ENCODE measurements at places on chromosomes 11 and 22.

- DNase-seq: no peak
Observed at GRCh38 chr11:98772893-98773292, 247.9 kb upstream of the CNTN5 start.

DNA sequence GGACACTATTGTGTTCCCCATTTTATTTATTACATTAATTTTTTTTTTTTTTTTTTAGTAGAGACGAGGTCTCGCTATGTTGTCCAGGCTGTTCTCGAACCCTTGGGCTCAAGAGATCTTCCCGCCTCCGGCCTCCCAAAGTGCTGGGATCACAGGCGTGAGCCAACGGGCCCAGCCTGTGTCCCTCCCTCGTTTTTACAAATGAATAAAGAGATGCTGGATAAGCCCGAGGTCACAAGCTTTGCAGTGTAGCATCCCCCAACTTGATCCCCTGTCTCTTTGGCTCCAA lies 297 bp upstream of the MTFP1 start:
- DNase-seq: no peak

DNA sequence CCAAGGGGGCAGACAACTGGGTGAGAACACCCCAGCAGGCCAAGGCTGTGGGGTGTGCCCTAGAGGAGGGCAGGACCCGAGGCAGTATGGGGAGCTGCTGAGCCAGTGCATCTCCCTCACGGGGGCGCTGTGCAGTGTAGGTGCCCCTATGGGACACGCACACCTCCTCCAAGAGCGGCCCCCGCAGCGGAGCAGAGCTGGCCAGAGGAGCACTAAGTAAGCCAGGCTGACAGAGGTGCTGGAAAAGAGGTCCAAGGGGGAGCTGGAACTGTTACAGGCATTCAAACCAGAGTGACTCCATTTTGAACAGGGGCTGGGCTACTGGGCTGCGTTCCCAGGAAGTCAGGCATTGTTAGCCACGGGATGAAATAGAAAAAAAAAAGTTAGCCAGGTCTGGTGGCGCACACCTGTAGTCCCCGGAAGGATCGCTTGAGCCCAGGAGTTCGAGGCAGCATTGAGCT lies 41.8 kb downstream of the TST start:
- no peak for DNase-seq

DNA sequence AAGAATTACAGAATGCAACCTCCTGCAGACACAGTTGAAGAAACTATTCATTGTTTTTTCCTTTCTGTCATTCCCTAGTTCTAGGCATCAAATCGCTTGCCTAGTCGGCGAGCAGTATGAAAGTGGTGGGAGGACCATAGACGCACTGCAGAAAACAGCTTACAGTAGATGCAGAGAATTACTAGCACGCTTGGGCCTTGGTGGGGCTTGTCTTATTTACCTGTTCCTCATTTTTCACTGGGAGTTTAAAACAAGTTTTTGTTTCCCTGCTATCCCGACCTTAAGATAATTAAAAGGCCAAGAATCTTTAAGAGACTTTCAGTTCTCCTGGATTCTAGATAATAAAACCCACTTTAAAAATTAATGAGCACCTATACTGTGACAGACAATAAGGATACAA lies 713 bp upstream of the ARL14EP start:
- DNase-seq: no peak

- no peak for DNase-seq
Observed at GRCh38 chr22:42889304-42889703, 32.2 kb upstream of the ARFGAP3 start.

- no peak for DNase-seq
Observed at GRCh38 chr22:45878051-45878781, 98.7 kb downstream of the WNT7B start.
